ENCODE measurements at places on chromosomes 7 and 10.

GRCh38 chr7:108454674-108455550 is 1.3 kb downstream of the NRCAM start:
- DNase-seq = no peak

- DNase-seq = no peak
These were observed 156.8 kb upstream of the LYZL1 start for GRCh38 chr10:29131952-29132547.

GRCh38 chr10:104582602-104582951 is 58.5 kb upstream of the SORCS3 start:
- DNase-seq = no peak

- no peak for DNase-seq
These were observed 19.1 kb upstream of the MTPAP start for GRCh38 chr10:30368065-30368718.

- DNase-seq = no peak
These were observed at the start of gene MEOX2 for GRCh38 chr7:15686295-15686956. Gene MEOX2, minus strand, starts transcription at chr7:15686683. Its CDS starts 281 bp downstream, at chr7:15686402.

DNA sequence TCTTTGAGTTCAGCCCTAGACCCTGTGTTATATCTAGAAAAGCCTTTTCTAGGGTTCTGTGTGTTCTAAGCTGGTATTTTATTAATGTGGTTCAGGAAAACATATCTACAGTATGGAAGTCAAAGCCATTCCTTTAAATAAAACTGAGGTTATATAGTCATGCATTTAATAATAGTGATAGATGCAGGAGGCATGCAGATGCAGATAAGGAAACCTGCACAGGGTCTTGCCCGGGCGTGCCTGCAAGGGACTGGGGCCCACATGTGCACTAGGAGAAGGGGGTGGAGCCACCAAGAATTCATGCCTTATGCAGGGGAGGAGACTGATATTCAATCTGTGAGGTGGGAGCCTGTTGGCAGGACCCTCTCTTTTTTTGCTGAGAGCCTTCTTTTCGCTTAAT is 171.5 kb downstream of the PRPF18 start:
- DNase-seq = no peak

DNA sequence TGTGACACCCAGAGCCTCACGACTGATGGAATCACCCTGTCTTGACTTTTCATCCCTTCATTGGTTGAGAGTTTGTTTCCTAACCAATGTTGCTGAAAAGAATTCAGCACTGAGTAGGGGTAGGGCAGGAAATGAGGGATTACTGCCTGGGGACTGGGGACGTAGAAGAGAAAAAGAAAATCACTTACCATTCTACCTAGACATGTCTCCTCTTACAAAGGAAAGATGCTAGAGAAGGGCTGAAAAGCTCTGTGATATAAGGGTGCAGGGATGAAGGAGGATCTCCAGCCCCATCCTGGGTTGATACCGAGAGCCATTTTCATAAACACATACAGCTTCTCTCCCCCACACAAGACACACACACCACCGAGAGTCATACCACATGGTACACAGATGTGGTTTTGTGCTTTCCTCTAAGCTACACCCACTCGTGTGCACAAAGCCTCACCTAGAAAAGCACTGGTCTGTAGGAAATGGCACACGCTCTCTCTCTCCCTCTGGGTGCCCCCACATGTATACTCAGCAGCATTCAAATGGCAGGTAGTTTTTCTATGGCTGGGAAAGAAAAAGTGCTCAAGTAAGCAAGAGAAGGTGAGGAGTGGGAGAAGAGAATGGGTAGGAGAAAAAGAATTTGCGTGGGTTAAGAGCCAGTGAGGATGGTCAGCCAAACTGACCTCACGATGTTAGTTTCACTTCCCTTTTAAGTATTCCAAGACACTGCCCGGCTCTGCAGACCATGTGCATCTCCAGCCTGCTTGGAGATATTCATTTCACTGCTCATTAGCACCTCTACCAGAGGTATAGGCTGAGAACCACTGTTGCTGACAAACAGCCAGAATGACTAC is 85.8 kb downstream of the CALD1 start:
- peak; percentile 39 for DNase-seq

GRCh38 chr10:34916314-34916713 is 101.2 kb upstream of the PARD3 start:
- no peak for DNase-seq

- DNase-seq = no peak
These were observed 89.0 kb downstream of the JMJD1C start for GRCh38 chr10:63376560-63377304.

DNA sequence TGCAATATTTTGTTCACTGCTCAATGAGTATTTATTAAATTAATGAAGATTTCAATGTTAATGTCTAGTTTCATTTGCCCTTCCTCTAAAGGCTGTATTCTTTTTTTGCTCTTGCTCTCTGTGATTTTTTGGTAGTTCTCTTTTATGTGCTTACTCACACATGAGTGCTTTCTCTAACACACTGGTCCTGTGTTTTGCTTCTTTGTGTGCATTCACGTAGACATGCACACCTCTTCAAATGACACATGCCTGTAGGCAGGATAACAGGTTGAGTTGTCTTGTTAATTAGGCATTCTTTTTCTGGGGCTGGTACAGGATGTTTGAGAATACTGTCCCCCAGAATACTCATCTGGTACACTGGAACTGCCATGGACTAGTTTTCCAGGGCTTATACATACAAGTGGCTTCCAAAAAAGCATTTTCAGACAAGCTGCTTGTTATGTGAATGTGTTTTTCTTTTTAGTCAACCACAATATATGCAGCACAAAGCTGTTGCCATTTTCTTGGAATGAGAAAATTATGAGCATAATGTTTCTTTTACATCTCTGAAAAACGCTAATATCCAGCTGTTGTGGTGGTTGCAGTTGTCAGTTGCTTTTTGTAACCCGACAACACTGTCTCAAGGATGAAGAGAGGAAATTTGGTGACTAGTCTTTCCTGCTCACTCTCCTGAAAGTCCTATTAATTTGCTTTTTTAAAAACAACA is 416.4 kb downstream of the AUTS2 start:
- no peak for DNase-seq

DNA sequence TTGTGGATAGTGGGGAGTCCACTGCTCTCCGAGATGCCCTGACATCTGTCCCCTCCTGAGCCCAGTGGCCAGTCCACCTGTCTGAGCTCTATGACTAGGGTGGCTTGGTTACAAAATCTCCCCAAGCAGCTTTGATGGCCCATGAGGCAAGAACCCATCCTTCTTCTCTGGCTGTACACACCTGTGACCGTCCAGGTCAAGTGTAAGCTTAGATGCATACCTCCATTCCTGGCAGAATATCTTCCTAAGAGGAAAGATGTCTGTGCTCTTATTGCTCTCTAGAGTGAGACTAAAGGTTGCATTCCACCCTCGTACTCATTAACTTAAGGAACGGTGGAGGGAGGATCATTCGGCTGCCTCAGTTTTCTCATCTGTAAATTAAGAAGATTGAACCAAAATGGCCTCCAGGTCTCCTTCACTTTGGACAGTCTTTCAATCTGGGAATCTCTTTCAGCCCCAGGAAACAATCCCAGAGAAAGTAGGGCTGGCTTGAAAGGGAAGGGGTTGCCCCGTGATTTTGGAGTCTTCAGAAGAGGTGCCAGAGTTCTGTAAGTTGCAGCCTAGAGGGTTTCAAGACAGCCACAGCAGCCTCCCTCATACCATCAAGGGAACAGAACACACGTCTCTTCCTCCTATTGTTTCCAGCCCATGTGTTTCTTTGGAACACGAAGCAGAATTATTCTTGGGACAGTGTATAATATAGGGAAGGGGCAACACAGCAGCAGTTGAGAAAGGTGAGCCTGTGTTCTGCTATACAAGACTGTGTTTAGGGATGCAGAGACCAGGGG is 5.5 kb downstream of the HOXA4 start:
- no peak for DNase-seq

- DNase-seq = peak; percentile 39
These were observed 59.6 kb upstream of the CAPZA2 start for GRCh38 chr7:116802746-116803152.

- no peak for DNase-seq
These were observed 141.4 kb downstream of the DOCK4 start for GRCh38 chr7:112064627-112065385.

DNA sequence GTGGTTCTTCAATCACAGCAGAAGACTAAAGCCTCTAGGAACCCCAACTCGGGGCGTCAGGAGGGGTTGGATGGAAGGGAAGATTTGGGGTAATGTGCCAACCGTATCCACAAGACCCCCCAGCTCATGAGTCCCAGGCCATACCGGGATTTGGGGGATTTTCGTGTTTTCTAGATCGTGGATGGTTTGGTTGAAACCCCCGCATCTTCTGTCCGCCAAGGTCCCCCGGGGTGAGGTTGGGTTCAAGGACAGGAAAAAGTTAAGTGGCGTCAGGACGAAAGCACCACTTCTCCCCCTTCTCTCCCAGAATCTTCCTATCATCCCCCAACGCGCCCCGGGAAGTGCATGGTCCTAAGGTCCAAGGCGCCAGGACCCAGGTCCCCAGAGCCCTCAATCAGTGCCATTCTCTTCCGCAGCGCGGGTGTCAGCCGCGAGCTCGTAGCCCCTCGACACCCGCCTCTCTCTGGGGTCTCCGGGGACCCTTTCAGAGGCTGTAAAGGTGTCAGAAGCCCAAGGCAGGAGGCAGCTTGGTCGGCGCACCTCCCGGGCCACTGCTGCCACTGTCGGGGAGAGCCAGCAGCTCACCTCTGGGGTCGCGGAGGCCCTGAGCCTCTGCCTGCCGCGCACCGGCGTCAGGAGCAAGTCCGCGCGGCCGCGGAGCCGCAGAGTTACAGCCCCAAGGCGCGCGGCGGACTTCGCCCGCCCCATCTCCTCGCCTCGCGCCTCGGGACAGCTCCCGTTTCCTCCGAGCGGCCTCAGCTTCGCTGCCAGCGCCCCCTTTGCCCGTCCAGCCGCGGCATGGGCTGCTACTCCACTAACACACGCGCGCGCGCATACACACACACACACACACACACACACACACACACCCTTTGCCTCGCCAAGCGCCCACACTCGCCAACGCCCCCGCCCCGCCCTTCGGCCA is 1.5 kb downstream of the MKX start:
- DNase-seq = peak; percentile 17

DNA sequence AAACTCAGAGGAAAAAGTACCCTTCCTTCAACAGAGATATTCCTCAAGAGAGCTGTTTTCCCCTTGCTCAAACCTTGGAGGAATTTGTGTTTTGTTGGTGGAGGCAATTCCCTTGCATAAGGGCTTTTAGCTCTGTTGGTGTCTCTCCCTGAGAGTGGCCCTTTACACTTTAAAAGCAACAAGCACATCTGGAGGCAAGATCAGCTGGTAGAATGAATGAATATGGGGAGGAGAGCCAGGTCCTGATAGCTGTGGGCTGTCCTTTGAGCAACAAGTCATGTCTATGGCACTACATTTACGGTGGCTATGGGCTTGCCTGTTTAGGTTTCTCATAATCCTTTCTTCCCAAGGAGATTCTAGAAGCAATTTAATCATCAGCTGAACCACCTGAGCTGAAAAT is 384.0 kb downstream of the SORCS3 start:
- no peak for DNase-seq

DNA sequence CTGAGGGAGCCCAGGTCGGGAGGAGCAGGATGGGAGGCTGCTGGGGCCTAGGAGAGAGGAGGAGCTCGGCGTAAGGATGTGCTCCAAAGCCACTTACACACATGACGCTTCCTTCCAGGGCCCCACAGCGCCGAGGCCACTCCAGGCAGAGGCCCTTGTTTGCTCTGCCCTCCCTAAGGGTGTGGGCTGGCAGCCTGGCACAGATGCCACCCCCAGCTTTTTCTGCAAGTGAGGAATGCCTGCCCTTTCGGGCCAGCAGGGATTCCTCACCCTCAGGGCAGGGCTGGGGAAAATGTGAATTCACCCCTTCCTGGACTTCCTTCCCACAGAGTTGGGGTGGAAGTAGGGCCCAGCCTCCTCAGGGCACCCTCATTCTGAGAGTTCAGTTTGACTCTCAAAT is 5.6 kb upstream of the AQP1 start:
- no peak for DNase-seq

DNA sequence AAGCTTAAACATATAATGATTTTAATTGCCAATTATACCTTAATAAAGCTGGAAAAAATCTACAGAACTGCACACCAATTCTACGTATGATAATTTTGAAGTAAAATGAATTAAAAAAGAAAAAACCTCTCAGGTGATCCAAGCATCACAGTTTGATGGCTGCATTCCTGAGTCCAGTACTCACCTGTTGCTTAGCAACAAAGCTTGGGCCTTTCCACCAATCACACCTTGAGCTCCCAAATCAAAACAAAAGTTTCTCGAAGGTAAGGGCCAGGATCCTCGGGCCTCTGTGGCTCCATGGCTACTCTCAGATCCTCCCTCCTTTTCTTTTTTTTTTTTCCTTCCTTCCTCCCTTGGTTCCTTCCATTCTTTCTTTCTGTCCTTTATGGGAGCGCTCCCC is 137.2 kb upstream of the PCBD1 start:
- DNase-seq = no peak

GRCh38 chr10:76950354-76950753 is 687.3 kb downstream of the KCNMA1 start:
- no peak for DNase-seq

DNA sequence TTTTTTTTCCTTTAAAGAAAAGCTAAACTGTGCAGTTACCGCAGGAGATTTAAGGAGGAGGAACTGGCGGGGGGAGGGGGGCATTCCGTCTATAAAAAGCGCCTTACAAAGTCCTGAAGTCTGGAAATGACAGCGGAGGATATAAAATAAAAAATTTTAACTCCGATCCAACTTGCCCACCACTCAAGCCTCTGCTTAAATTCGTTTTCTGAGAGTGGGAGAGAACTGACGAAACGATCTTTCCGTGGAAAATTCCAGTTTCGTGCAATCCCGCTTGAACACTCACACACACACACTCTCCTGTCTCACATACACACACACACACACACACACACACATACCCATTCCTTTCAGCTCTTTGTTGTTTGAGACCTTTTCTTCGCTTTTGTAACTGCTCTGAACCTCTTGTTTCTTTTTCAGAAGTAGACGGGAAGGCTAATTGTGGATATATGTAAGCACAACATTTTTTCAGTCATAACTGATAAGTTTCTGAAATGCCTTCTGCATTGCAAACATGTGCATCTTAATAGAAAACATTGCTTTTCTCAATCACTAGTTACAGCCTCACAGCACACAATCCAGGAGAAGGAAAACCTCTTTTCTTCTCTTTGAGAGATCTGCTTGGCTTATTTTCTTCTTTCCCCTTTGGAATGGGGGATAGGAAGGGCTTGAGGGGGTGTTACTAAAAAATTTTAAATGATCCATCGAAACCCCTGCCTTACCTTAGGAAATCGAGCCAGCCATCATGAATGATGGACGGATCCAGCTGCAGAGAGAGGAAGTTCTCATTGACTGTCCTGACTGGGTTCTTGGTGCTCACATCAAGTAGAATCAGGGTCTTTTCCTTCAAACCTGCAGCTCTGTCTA is 628 bp downstream of the HPSE2 start:
- DNase-seq = no peak

DNA sequence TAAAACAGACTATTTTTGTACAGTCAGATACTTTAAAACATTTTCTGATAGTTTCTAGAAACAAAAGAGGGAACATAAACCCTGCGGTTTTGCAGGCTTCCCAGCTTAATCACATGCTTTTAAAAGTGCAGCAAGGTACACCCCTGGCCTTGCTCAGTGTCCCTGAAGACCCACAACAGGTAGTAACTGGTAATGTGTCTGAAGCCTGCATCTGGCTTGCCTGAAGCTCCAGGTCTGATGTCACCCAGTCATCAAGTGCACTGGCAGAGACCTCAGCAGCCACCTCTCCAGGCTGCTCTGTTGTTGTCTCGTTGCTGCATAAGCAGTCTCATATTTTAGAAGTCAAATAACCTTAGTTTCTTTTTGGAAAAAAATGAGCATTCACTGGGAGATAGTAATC is 376.1 kb upstream of the MTPN start:
- no peak for DNase-seq

Data from activated CD4-positive, alpha-beta memory T cell treated with anti-CD3 and anti-CD28 coated beads, Interleukin-2, amount 10 ng/mL, durations not matched to agents 7 days and 5 days (primary cell).